CD4-positive, CD25-positive, alpha-beta regulatory T cell (primary cell): ENCODE measurements at places on chromosomes 3 and 15. TPM values are rescaled to one million over a fixed set of nuclear protein-coding genes. Genes with fewer than 3 reads are reported as not detected.

PP2D1 gene
- not detected for total RNA-seq

PLXNB1 gene
- total RNA-seq, result 5.2 TPM

CFAP20DC gene
- 0.32 TPM for total RNA-seq

C3orf20 gene
- 0.37 TPM for total RNA-seq

RARB gene
- total RNA-seq, result not detected

DNA sequence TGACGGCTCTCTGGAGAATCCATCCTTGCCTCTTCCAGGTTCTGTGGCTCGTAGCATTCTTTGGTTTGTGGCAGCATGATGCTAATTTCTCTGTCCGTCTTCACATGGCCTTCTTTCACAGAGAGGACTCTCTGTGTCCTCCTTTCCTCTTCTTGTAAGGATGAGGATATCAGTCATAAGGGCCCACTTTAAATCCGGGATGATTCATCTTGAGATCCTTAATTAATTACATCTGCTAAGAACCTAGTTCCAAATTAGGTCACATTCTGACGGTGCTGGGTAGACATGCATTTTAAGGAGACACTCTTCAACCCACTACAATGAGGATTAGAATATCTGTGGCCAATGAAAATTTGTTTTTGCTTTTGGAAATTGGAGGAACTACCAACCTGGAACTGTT, 15.7 kb upstream of the GXYLT2 start:
- H3K4me3 ChIP-seq, result no peak overlapping the region
- no peak for DNase-seq
- H3K27ac ChIP-seq, result no peak overlapping the region
- H3K4me1 ChIP-seq, result no peaks in the 10 kb centered on the region
- H3K27me3 ChIP-seq, result peaks cover 9% of the 10 kb centered on the region
- H3K36me3 ChIP-seq, result no peaks in the 10 kb centered on the region

- H3K4me3 ChIP-seq, result no peak overlapping the region
- no peaks in the 10 kb centered on the region for H3K4me1 ChIP-seq
- no peak for DNase-seq
- no peaks in the 10 kb centered on the region for H3K36me3 ChIP-seq
These were observed 133.1 kb downstream of the GADL1 start for GRCh38 chr3:30761374-30761773.

- peaks cover 16% of the 10 kb centered on the region for H3K36me3 ChIP-seq
- peak overlapping the region; percentile 93 for H3K27ac ChIP-seq
- peaks cover 43% of the 10 kb centered on the region for H3K4me1 ChIP-seq
- peak overlapping the region; percentile 81 for H3K4me3 ChIP-seq
- no peaks in the 10 kb centered on the region for H3K27me3 ChIP-seq
These were observed 1.1 kb upstream of the CDV3 start for GRCh38 chr3:133572158-133573053.

GRCh38 chr15:56919031-56919608, 676 bp downstream of the TCF12 start:
- no peaks in the 10 kb centered on the region for H3K36me3 ChIP-seq
- peak overlapping the region; percentile 23 for H3K4me3 ChIP-seq
- H3K4me1 ChIP-seq, result peaks cover 45% of the 10 kb centered on the region
- DNase-seq, result peak; percentile 44

- H3K4me3 ChIP-seq, result no peak overlapping the region
- no peaks in the 10 kb centered on the region for H3K36me3 ChIP-seq
- H3K27me3 ChIP-seq, result peaks cover 6% of the 10 kb centered on the region
- no peak for DNase-seq
These were observed 53.5 kb downstream of the DTWD1 start for GRCh38 chr15:49674370-49674769.

DNA sequence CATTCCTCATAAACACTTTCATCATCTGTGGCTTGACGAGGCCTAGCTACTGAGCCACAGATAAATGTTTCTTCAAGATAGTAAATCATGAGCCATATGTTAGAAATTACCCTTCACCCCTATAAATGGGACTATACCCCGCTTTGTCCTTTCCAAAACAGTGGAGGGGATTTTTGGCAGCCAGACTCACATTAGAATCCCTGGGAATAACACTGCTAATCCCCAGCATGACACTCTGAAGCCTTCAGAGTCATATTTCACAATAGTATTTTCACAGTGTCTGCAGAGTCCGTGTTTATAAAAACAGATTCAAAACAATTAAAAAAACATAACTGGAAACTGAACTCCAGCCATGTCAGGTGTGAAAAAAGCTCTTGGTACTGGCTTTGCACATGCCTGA, 271.6 kb downstream of the ERC2 start:
- no peaks in the 10 kb centered on the region for H3K36me3 ChIP-seq
- H3K27ac ChIP-seq, result no peak overlapping the region
- DNase-seq, result no peak
- H3K4me3 ChIP-seq, result no peak overlapping the region
- no peaks in the 10 kb centered on the region for H3K27me3 ChIP-seq
- H3K4me1 ChIP-seq, result no peaks in the 10 kb centered on the region

DNA sequence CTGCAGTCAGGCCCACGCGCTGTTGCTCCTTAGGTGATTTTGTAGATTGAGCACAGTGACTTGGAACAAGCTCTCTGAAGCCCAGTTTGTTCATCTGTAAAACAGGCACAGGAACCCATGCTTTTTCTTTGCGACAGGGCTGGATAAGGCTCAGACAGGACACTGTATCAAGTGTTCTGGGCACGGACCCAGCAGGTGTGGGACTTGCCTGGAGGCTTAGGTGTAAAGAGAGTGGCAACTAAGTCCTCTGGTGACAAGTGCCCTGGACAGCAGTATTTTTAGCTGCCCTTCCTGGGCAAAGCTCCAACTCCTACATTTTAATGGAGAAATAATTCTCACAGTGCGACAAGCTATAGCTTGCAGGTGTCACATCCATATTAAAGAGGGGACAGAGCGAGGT, 32.2 kb downstream of the CD276 start:
- H3K4me3 ChIP-seq, result no peak overlapping the region
- no peak overlapping the region for H3K27ac ChIP-seq
- no peaks in the 10 kb centered on the region for H3K36me3 ChIP-seq
- no peaks in the 10 kb centered on the region for H3K4me1 ChIP-seq
- H3K27me3 ChIP-seq, result no peaks in the 10 kb centered on the region

- no peak overlapping the region for H3K27ac ChIP-seq
- no peak for DNase-seq
- H3K4me1 ChIP-seq, result no peaks in the 10 kb centered on the region
- H3K4me3 ChIP-seq, result no peak overlapping the region
- H3K27me3 ChIP-seq, result no peaks in the 10 kb centered on the region
These were observed 60.5 kb upstream of the MME start for GRCh38 chr3:155019575-155019974.

DNA sequence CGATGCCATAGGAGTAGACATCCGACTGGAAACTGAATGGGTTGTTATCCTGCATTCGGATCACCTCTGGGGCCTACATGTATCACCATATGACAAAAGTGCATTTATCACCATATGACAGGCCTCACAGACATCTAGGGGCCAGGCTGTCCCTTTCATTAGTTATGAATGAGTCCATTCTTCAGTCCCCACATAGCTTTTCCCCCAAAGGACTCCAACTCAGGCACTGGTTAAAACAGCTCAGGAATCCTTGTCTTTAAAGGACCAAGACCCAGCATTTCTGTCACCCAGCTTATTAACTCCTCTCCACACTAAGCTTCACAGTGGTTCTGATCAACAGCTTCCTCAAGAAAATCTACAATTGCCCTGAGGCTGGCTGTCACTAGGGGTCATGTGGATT, 28.3 kb downstream of the MKRN2 start:
- no peak overlapping the region for H3K27ac ChIP-seq
- no peak overlapping the region for H3K4me3 ChIP-seq
- no peaks in the 10 kb centered on the region for H3K4me1 ChIP-seq
- H3K27me3 ChIP-seq, result no peaks in the 10 kb centered on the region

DNA sequence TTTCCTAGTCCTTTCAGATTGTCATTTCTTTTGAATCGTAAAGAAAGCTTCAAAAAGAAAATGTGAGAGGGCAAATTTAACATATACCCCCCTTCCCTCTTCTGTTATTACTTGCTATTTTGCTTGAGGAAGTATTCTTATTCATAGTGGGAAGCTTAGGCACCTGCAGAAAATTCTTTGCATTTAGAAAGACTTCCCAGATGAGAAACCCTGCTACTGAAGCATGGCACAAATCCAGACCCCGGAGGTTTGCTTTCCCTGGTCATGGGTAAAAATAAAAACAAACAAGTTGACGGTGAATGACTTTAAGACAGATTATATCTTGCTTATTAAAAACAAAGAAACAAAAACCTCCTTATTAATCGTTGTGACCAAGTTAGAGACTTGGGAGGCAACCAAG, 93.9 kb downstream of the IL5RA start:
- no peak overlapping the region for H3K27ac ChIP-seq
- no peaks in the 10 kb centered on the region for H3K4me1 ChIP-seq

DNA sequence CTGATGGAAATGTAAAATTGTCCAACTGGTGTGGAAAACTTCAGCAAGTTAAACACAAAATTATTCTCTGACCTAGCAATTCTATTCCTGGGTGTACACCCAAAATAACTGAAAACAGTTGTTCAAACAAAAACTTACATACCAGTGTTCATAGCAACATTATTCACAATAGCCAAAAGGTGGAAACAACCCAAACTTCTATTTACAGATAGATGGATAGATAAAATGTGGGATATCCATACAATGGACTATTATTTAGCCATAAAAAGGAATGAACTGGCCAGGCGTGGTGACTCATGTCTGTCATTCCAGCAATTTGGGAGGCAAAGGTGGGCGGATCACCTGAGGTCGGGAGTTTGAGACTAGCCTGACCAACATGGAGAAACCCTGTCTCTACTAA, 6.9 kb upstream of the VWA5B2 start:
- no peak overlapping the region for H3K27ac ChIP-seq
- no peaks in the 10 kb centered on the region for H3K27me3 ChIP-seq
- H3K36me3 ChIP-seq, result no peaks in the 10 kb centered on the region
- no peak overlapping the region for H3K4me3 ChIP-seq
- DNase-seq, result no peak
- no peaks in the 10 kb centered on the region for H3K4me1 ChIP-seq

DNA sequence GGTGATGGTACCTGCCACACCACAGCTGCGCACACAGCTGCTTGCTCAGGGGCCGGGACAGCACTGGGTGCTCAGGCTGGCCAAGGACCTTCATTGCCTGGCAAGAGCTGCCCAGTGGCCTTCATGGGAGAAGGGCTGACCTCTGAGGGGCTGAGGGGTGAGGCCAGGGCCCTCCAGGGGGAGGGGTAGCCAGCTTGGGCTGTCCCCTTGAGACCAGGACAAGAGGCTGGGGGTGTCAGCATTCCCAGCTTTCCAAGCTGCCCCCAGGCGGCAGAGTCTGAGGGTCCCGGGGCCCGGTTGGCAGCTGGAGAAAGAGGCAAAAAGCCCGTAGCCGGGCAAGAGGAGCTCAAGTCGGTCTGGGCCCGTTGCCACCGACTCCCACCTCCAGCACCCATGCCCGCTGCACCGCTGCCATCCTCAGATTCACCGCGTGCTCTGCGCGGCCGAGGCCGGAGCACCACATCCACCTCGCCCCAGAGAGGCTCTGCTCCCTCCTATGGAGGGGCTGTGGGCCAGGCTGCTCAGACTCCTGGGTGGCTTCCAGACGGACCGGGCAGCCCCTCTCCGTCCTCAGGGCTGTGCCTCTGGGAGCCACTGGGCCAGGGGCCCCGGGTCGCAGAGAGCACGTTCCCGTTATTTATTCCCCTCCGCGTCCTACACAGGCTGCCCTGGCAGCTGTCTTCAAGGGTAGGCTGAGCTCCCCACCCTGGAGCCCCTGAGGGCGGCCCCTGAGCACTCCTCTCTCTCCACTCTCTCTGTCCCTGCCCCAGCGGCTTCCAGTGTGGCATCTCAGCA, 51.5 kb downstream of the PLXNA1 start:
- no peaks in the 10 kb centered on the region for H3K4me1 ChIP-seq
- H3K36me3 ChIP-seq, result no peaks in the 10 kb centered on the region
- H3K4me3 ChIP-seq, result no peak overlapping the region
- no peak overlapping the region for H3K27ac ChIP-seq
- no peak for DNase-seq
- no peaks in the 10 kb centered on the region for H3K27me3 ChIP-seq

GRCh38 chr15:94968133-94968532, 736.8 kb downstream of the MCTP2 start:
- no peak overlapping the region for H3K4me3 ChIP-seq
- no peak overlapping the region for H3K27ac ChIP-seq
- H3K4me1 ChIP-seq, result no peaks in the 10 kb centered on the region

DNA sequence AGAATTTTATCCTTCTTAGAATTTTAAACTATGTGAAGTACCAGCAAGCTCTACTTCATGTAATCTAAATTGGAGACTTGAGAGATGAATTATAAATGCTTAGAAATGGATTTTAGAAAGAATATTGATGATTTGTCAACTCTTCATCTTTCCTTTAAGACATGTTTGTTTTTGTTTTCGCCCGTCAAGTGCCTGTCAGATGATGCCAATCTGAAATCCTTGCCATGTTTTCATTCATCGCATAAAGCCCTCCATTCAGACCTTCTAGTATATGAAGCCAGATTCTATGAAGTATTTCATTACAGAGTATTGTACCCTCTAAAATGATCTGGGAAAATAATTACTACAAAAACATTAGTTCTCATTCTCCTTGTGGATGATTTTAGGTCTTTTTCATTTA, 223.2 kb upstream of the SOX2 start:
- no peak overlapping the region for H3K4me3 ChIP-seq
- H3K27me3 ChIP-seq, result no peaks in the 10 kb centered on the region
- no peak for DNase-seq
- no peak overlapping the region for H3K27ac ChIP-seq
- H3K36me3 ChIP-seq, result no peaks in the 10 kb centered on the region

- DNase-seq, result no peak
- no peak overlapping the region for H3K27ac ChIP-seq
- no peaks in the 10 kb centered on the region for H3K36me3 ChIP-seq
- H3K27me3 ChIP-seq, result no peaks in the 10 kb centered on the region
These were observed 23.9 kb downstream of the CHDH start for GRCh38 chr3:53822331-53822741.

- H3K27me3 ChIP-seq, result no peaks in the 10 kb centered on the region
- DNase-seq, result no peak
- no peaks in the 10 kb centered on the region for H3K4me1 ChIP-seq
These were observed 172.6 kb upstream of the CNTN3 start for GRCh38 chr3:74787011-74787410.

- H3K27ac ChIP-seq, result no peak overlapping the region
- DNase-seq, result no peak
- no peaks in the 10 kb centered on the region for H3K36me3 ChIP-seq
- H3K4me1 ChIP-seq, result no peaks in the 10 kb centered on the region
- no peaks in the 10 kb centered on the region for H3K27me3 ChIP-seq
These were observed 186.7 kb upstream of the GADL1 start for GRCh38 chr3:31081018-31081662.

DNA sequence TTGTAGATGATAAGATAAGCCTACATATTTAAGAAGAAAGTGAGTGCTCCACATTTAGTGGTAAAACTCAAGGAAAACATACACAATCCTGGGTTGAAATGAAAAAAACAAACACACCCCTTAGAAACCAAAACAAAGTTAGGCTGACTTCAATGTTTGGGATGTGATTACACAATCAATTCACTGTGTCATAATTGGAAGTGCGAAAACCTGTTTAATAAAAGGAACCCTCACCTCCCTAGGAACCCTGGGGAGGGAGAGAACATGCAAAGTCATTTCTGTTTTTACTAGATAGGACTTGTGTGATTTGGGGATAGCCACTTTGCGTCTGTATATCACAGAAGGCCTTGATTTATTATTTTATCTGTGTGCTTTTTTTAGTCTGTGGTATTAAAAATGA, 275.0 kb downstream of the NFKBIZ start:
- H3K27ac ChIP-seq, result no peak overlapping the region
- no peak overlapping the region for H3K4me3 ChIP-seq
- no peak for DNase-seq
- no peaks in the 10 kb centered on the region for H3K36me3 ChIP-seq
- H3K4me1 ChIP-seq, result no peaks in the 10 kb centered on the region

GRCh38 chr15:84855136-84855535, 29.3 kb upstream of the SLC28A1 start:
- DNase-seq, result no peak
- no peak overlapping the region for H3K4me3 ChIP-seq
- no peaks in the 10 kb centered on the region for H3K36me3 ChIP-seq
- no peak overlapping the region for H3K27ac ChIP-seq
- no peaks in the 10 kb centered on the region for H3K4me1 ChIP-seq
